ENCODE measurements at places on chromosomes 2 and 18. TPM values are rescaled to one million over a fixed set of nuclear protein-coding genes. Genes with fewer than 3 reads are reported as not detected.

DNA sequence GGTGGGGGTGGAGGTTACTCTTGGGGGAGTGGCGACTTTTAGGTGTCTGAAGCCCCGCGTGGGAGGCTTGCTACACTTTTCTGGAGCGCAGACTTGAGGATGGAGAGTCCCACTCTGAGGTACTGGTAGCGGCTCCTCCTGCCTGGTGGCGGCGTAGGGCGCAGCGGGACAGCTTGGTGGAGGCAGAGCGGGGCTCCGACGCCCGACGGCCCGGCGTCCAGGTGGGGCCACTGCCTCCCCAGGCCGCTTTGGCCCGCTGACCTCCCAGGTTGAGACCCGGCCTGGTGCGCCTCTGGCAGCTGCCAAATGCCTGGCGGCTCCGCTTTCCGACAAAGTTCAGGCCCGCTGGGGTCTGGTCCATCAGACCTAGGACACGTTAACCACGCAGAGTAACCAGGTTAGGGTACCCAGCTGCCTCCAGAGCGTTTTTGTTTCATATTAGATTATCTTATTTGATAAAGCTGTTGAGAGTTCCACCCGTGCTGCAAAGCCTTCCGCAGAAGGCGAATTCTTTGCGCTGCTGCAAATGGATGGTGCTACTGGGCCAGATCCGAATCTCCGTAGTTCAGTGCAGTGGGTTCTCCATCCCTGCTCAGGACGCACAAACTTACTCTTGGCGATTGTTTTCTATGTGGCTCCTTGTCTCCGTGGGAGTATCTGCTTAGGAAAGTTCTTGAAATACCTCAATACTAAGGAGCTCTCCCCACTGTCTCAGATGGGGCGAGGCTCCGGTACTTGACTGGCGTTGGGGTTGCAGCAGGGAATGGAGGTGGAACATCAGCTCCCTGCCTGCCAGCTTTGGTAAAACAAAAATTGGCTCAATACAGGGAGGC lies 405.9 kb downstream of the XIRP2 start:
- no peak for DNase-seq

DNA sequence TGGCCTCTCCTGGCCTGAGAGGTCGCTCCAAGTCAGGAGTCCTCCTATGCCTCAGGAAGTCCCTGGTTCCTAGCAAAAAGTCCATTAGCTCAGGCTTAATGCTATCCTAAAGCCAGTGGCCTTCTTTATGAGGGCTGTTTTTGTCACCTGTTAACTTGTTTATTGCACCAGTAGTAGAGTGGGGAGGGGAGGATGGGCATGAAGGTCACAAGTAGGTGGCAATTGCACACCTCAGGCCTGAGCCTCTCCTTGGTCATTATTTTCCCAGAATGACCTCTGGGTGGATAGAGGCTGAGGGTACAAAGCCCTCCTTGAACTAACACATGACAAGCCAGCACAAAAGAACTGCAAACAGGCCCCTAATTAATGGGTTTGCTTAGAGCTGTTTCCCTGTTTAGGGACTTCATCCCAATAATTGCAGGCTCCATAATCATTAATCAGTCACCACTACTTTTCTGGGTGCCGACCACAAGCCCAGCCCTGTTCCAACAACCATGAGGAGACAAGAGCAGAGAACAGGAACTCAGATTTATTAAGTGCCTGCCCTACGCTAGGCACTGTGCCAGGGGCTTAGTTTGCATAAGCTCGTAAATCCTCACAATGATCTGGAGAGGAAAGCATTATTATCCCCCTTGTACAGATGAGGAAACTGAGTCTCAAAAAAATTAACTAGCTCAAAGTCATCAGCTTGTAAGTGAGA lies 123.0 kb upstream of the PKDCC start:
- DNase-seq = no peak

DNA sequence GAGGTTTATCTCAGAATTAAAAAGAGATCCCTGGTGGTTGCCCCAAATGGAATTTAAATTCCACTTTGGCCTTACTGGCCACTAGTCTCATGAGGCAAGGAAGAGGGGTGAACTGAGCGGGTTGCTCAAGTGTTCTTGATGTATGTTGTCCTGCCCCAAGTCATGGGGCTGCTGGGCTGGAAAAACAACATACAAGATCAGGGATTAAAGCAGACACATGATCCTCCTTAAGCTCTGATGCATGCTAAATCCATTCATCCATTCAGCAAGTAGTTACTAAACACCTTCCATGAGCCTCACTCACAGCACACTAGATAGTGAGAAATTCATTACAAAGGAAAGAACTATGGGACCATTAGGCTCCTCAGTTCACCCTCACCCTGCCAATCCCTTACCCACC lies 196.3 kb downstream of the MREG start:
- no peak for DNase-seq

The OTOS gene
- not detected for total RNA-seq

The SCN7A gene
- 71.5 TPM for total RNA-seq

The EPHA4 gene
- total RNA-seq = 25.9 TPM

All from esophagus muscularis mucosa (tissue), 4 donors.